ENCODE measurements at places on chromosomes 4 and X. TPM values are rescaled to one million over a fixed set of nuclear protein-coding genes. Genes with fewer than 3 reads are reported as not detected.

Gene RAB9B
- 1.5 TPM for total RNA-seq

Gene SPANXD
- total RNA-seq = not detected

Gene NAT8L
- not detected for total RNA-seq

Gene APBB2
- total RNA-seq = 36.0 TPM

Gene MBNL3
- total RNA-seq = 0.26 TPM

Gene KCNIP4
- not detected for total RNA-seq

Gene KLHL4
- 126 TPM for total RNA-seq

Gene PTPN13
- total RNA-seq = 0.98 TPM

Gene SOD3
- under 0.01 TPM for total RNA-seq

Gene MTNR1A
- not detected for total RNA-seq

Gene RPS6KA3
- total RNA-seq = 94.1 TPM

Gene S100G
- not detected for total RNA-seq

Gene ZNF711
- 10.3 TPM for total RNA-seq

Gene SYP
- total RNA-seq = 0.17 TPM

Gene KIT
- 1.1 TPM for total RNA-seq

Gene PDHA1
- total RNA-seq = 85.4 TPM

Gene IL3RA
- 9.0 TPM for total RNA-seq

Gene SMPX
- not detected for total RNA-seq

Gene CNGA1
- not detected for total RNA-seq

Gene RNF212
- 0.54 TPM for total RNA-seq

Gene FGA
- not detected for total RNA-seq

Gene IL2
- not detected for total RNA-seq

Gene SMAD1
- 63.7 TPM for total RNA-seq

Gene PGAM4
- not detected for total RNA-seq

Gene ZNF157
- total RNA-seq = not detected

Gene PRR32
- not detected for total RNA-seq

Gene RBMXL3
- not detected for total RNA-seq

Gene AMBN
- total RNA-seq = not detected

Gene SFRP2
- total RNA-seq = not detected

Gene PROM1
- total RNA-seq = 0.09 TPM

Gene ESX1
- 0.17 TPM for total RNA-seq

Gene SCFD2
- total RNA-seq = 8.0 TPM

Gene RHOXF2
- total RNA-seq = not detected

Gene BEND2
- total RNA-seq = not detected

Gene SYN1
- total RNA-seq = 0.17 TPM

Gene CT83
- total RNA-seq = not detected

Gene LIMCH1
- total RNA-seq = 29.8 TPM

Gene REELD1
- not detected for total RNA-seq

Gene ARX
- not detected for total RNA-seq

Gene AADAT
- 0.65 TPM for total RNA-seq

Gene NPY2R
- total RNA-seq = not detected

All from dermis lymphatic vessel endothelial cell (primary cell).